ENCODE measurements at places on chromosomes 3 and 15.
A peak's percentile ranks its signal among the peaks of the same experiment; 100 is the strongest.

DNA sequence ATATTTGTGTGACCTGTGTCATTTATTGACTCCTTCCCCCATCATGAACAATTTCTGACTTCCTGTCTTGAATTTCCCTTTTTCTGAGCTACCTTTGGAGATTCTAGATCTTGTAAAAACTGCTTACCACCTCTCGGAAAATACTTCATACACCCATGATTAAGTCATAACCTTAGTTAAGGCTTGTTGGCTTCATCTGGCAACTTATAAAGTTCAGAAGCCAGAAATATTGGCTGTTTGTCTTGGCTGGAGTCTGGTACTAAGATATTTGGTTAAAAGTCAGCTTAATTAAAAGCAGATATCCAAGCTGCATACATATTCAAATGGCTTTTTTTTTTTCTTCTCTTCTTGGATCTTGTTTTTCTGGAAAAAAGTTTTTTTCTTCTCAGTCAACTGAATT lies 37.3 kb upstream of the B3GALNT1 start:
- DNase-seq, result no peak

- DNase-seq, result no peak
Observed at GRCh38 chr15:52652984-52653383, 26.2 kb downstream of the ATOSA start.

DNA sequence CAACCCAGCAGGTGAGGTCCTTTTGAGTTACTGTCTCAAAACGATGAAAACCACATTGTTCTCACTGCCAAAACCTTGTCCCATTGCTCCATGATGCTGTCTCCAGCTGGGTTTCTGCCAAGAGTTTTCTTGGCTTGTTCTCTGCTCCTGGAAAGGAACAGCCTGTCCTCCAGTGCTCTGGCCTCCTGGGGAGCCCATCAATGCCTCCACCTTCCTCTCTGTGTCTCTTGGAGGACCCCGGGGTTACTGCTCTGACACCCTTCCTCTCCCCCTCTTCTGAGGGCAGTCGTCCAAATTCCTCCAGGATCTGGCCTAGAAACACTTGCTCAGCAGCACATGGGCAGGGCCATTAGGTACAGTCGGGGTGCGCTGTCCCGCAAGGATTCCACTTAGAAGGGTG lies 63.9 kb upstream of the RGMA start:
- peak; percentile 66 for DNase-seq

DNA sequence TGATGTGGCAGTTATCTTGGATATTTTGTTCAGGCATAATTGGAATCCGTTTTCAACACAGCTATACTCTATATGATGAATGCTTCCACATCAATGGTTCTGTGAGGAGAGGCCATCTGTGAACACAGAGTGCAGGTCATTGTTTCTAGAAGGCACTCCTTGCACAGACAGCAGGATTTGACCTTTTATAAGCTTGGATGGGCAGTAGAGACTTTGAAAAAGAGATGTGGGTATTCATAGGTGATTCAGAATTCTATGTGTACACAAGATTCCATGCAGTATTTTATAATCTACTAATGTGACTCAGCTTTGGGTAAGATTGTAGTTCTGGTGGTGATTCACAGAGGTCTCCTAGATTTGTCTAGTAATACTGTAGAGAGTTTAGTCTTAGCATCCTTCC lies 12.5 kb downstream of the ARPP21 start:
- no peak for DNase-seq

DNA sequence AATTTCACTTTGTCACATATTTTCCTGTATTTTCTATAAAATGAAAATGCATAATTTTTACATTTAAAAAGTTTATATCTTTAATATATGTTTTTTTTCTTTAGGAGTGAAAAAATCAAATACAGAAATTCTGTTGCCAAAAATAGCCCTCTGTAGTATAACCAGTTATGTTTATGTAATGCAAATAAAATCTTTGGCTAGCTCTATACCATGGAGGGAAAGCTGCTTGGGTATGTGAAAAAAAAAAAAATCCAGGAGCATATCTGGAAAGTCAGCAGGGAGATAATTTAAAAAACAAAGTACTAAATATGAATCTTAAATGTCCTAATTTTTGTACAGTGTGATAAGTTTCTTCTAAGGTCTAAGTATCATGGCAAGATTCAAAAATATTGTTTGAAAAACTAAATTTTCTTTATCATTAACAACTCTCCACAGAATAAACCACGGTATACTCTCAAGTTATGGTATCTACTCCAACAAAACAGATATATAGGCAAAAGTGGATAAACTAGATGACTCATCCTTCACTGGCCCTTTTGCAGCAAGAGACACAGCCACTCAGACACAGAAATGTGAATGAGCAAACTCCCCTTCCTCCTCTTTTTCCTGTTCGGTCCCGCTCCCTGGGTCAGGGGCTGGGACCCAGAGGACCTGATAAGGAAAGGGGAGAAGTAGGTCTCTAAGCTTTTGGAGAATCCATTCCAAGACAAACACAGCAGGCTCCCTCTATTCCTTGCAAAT lies 66.6 kb downstream of the PDZRN3 start:
- DNase-seq, result no peak

DNA sequence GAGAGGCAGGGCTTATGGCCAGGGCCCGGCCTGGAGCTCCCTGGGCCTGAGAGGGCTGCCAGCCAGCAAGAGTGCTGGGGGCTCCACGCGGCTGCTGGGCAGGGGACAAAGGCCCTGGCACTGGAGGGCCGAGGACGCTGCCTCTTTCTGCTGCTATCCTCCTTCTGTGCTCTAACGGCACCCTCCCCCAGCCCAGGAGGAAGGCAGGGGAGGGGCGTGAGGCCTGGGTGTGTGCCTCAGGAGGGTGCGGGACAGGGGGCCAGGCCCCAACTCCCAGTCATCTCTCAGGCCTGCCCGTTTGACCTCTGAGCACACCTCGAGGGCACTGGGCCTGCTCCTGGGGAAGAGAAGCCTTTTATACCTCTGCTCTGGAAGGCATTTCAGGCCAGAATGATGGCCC lies 115.5 kb downstream of the ADCY5 start:
- DNase-seq, result no peak

DNA sequence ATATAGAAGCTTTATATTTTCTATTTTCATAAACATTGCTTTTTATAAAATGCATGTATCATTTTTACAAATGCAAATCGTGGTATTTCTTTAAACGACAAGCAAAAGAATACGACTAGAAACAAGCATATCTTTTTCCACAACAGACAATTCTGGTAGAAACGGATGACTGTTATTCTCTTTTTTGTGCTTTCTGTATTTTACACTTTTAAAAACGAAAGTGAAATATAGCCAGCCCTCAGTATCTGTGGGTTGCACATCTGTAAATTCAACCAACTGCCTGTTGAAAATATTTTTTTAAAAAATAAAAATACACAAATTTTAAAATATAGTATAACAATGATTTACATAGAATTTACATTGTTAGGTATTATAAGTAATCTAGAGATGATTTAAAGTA lies 61.3 kb downstream of the PRTG start:
- no peak for DNase-seq

- no peak for DNase-seq
Observed at GRCh38 chr15:68410466-68411342, 21.3 kb downstream of the ITGA11 start.

DNA sequence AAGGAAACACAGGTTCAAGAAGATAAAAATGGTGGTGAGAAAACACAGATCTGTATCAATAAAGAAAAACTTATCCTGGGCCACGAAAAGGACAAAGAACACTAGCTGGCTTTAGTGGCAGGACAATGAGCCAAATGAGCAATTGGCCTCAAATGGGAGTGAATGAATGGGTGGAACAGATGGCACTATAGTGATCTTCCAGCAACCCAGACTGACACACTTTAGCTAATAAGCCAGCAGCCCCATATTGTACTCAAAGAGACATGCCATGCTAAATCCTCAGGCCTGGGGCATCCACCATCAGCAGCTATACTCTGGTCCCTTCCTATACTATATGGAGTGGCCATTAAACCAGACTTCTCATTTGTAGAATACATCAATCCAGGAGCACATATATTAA lies 60.0 kb upstream of the GADL1 start:
- no peak for DNase-seq

- no peak for DNase-seq
Observed at GRCh38 chr3:64916937-64917336, 229.1 kb upstream of the ADAMTS9 start.
